Activated T-helper 1 cell treated with anti-CD3 and anti-CD28 coated beads, Interleukin-12 subunit alpha, Interleukin-12 subunit beta, Interleukin-2, Interleukin-4 antibody, amounts not matched to agents 30 ng/mL and 10 ng/mL and 1 ng/mL, durations not matched to agents 14 hours and 24 hours and 36 hours (primary cell): ENCODE measurements at places on chromosomes 4 and X. TPM values are rescaled to one million over a fixed set of nuclear protein-coding genes. Genes with fewer than 3 reads are reported as not detected.

Gene CPLX1
- 1.3 and 1.5 TPM in 2 replicates for total RNA-seq

- no peak overlapping the region for H3K27ac ChIP-seq
- no peak overlapping the region for H3K4me3 ChIP-seq
- DNase-seq, result no peak
- no peaks in the 10 kb centered on the region for H3K27me3 ChIP-seq
Observed at GRCh38 chr4:52144372-52144771, 93.3 kb downstream of the SPATA18 start.

GRCh38 chr4:2800691-2801596 lies 8.1 kb downstream of the SH3BP2 start:
- DNase-seq, result no peak
- no peaks in the 10 kb centered on the region for H3K27me3 ChIP-seq
- peaks cover 36% of the 10 kb centered on the region for H3K4me1 ChIP-seq

Gene GAGE12J
- not detected in 2 replicates for total RNA-seq

DNA sequence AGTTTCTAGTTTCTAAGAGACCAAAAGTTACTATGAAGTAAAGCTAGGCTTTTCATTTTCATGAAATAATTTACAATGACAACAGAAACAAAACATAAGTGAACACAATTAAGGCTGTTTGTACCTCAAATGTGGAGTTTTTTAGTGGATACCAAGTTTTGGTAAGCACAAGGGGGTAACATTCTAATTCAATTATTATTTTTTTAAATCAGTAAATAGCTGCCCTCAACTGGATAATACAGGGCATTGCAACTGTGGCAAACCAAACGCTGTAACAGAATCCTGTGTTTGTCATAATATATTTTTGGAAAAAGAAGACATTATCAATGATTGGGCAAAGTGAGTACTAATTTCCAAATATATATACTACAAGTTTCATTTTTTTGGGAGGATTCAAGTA lies 150.3 kb downstream of the FBXW7 start:
- H3K4me1 ChIP-seq, result peaks cover 21% of the 10 kb centered on the region
- no peak for DNase-seq
- H3K4me3 ChIP-seq, result no peak overlapping the region
- H3K36me3 ChIP-seq, result peaks cover 3% of the 10 kb centered on the region

- H3K4me1 ChIP-seq, result peaks cover 19% of the 10 kb centered on the region
- no peak overlapping the region for H3K4me3 ChIP-seq
- no peak for DNase-seq
- H3K36me3 ChIP-seq, result peaks cover 21% of the 10 kb centered on the region
Observed at GRCh38 chrX:149527705-149528104, 13.1 kb upstream of the EOLA1 start.

DNA sequence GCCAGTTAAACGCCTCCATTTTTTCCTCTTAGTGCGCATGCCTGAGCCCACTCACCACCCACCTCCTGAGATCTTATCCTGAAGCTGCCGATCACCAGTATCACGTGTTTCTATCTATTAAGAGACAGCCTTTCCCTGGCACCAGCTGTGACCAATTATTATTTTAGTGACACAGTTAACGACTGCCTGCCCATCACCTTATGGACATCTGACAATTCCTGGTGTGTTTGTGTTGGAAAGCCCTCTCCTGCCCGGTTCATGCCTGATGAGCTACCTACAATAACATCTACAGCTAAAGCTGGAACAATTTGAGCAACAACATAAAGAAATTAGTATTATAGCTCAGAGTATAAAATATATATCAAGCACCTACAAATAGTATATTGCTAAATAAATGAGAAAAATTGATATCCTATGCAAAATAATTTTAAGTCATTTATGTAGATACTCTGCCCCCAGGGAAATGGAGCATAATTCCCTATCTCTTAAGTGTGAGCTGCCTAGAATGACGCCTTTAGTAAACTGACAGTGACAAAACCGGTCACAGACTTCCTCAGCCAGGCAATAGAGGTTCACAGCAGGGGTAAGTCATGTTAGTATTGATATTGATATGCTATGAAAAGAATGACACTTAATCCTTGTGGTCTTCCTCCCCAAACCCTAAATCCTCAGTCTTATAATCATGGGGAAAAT lies 862.2 kb downstream of the TRAM1L1 start:
- no peak overlapping the region for H3K4me3 ChIP-seq
- DNase-seq, result no peak
- no peaks in the 10 kb centered on the region for H3K27me3 ChIP-seq
- no peak overlapping the region for H3K27ac ChIP-seq
- no peaks in the 10 kb centered on the region for H3K4me1 ChIP-seq
- no peaks in the 10 kb centered on the region for H3K36me3 ChIP-seq

Gene AMOT
- total RNA-seq, result 1.3 and 1.9 TPM in 2 replicates

DNA sequence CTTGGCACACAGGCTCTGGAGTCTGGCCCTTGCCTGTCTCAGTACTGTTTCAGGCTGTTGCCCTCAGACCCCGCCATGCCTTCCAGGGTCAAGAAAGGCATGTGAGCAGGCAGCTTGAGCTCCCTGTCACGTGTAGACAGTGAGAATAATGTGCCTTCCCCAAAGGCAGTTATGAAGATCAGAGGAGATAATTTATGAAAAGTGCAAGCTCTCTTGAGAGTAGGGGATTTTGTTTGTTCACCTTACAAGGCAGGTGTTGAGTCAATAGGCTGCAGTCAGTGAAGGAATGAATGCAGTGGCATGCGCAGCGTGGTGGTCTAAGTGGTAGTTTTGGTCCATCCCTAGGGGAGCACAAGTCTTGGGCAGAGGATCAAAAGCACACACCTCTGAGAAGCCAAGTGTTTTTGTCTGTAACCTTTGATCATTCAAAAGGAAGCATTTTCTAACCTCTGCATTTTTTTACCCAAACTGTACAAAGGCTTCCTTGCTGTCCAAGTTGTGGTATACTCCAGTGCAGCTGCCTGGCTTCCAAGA lies 14.4 kb downstream of the HADH start:
- no peak overlapping the region for H3K27ac ChIP-seq
- peaks cover 27% of the 10 kb centered on the region for H3K4me1 ChIP-seq
- no peak overlapping the region for H3K4me3 ChIP-seq
- no peak for DNase-seq

GRCh38 chrX:42505016-42505415 lies 272.9 kb downstream of the PPP1R2C start:
- no peak overlapping the region for H3K4me3 ChIP-seq
- no peaks in the 10 kb centered on the region for H3K27me3 ChIP-seq
- no peaks in the 10 kb centered on the region for H3K4me1 ChIP-seq
- no peak overlapping the region for H3K27ac ChIP-seq

Gene POF1B
- 0.05 and 0.12 TPM in 2 replicates for total RNA-seq

DNA sequence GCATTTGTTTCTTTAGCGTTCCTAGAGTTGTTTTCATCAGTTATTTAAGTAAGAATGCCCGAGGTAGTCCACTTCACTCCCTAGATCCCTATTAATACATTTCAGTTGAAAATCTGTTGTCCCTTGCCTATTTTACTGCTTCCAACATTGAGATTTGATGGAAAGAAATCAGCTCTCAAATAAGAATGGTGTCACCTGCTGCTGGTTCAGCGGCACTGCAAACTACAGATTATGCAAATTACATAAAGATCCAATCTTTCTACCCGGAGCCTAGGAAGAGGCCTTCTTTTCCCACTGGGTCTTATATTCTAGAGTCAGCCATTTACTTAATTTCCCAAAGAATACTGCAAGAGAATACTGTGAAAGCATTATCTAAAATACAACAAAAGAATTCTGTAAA lies 597.6 kb upstream of the MAGEB2 start:
- DNase-seq, result no peak
- H3K4me3 ChIP-seq, result no peak overlapping the region
- H3K27me3 ChIP-seq, result no peaks in the 10 kb centered on the region
- H3K4me1 ChIP-seq, result no peaks in the 10 kb centered on the region
- H3K27ac ChIP-seq, result no peak overlapping the region

DNA sequence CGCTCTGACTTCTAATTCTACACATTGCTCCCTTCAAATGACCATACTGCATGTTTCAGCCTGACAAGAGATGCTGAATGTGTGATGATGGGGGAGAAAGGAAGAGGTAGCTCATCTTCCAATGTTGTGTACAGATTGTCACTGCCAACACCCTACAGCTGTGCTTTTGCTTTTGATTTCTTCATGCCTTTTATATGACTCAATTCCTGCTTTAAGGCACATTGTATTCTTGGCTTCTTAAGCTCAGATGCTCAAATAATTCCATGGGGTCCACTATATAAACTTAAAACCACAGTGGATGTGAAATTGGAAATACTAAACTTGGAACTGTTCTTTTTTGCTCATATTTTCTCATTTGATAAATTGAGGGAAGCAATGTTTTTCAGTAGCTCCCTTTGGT lies 183.2 kb upstream of the WDFY3 start:
- no peak for DNase-seq
- no peaks in the 10 kb centered on the region for H3K27me3 ChIP-seq
- no peak overlapping the region for H3K27ac ChIP-seq
- no peaks in the 10 kb centered on the region for H3K4me1 ChIP-seq
- no peaks in the 10 kb centered on the region for H3K36me3 ChIP-seq

DNA sequence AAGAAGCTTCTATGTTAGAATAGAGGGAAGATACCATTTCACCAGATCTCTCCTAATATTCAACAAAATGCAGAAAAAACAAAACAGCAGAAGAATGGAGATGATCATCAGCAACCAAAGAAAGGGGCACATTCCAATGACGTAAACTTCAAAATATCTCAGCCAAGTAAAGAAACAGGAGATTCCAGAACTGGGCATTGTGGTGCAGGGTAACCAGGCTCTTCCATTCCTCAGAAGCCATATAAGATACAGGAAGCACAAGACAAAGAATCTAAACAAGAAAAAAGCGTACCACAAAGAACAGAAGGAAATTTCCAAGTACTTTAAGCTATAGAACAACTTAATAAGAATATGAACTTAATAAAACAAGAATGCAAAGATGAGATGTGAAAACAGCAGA lies 6.9 kb upstream of the ARMCX4 start:
- H3K36me3 ChIP-seq, result no peaks in the 10 kb centered on the region
- no peaks in the 10 kb centered on the region for H3K27me3 ChIP-seq
- no peak overlapping the region for H3K4me3 ChIP-seq
- H3K4me1 ChIP-seq, result no peaks in the 10 kb centered on the region
- no peak for DNase-seq
- H3K27ac ChIP-seq, result no peak overlapping the region
